ENCODE measurements at places on chromosomes 3 and 15.

- DNase-seq = no peak
Measured at GRCh38 chr3:172700936-172701455, 9.9 kb downstream of the NCEH1 start.

DNA sequence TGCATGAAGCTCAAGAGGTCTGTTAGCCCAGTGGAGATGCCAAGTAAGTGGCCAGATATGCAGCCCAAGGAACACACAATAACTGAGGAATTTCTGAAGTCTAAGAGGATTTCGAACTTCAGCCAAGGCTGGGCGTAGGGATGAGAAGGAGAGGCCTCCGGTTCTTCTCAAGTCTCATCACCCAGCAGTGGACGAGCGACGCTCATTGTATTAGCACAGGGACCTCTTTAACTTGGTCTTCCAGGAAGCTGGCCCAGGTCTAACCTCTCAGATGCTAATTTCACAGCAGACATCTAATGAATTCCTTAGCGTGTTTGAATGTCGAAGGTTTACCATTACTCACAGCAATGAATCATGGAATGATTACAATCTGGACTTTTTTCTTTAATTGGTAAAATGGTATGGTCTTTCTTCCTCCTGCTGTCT, 85.0 kb downstream of the HES1 start:
- DNase-seq = peak; percentile 23

DNA sequence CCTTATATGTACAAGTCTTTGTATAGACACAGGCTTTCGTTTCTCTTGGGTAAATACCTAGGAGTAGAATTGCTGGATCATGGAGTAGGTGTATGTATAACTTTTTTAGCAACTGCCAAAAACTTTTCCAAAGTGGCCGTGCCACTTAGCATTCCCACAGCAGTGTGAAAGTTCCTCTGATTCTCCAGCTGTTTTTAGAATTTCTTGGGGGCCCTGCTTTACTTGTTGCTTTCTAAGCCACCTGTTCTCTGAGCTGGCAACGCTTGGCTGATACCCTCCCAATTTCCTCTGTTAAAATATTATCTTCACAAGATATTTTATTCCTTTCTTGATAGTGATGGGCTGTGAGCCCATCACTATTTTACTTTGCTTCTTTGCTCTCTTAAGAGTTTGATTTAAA, 19.2 kb downstream of the LIMD1 start:
- no peak for DNase-seq

DNA sequence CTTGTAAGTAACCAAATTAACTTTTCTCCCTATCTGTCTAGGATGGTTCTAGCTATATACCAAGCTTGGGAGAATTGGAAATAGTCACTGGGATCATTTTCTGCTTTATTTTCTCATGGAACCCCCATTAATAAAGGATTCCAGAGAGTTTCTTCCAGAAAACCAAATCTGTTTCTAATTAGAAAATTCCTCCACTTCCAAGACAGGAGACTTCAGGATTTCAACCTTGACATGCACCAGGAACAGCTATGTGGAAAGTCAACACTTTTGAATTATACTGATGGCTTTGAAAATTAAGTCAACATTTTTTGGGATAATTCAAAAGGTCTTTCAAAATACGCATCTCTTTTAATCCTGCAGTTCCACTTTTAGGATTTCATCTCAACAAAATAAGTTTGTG, 138.3 kb downstream of the MEX3B start:
- no peak for DNase-seq

- DNase-seq = no peak
Measured at GRCh38 chr3:197746801-197747237, 2.9 kb upstream of the FYTTD1 start.

DNA sequence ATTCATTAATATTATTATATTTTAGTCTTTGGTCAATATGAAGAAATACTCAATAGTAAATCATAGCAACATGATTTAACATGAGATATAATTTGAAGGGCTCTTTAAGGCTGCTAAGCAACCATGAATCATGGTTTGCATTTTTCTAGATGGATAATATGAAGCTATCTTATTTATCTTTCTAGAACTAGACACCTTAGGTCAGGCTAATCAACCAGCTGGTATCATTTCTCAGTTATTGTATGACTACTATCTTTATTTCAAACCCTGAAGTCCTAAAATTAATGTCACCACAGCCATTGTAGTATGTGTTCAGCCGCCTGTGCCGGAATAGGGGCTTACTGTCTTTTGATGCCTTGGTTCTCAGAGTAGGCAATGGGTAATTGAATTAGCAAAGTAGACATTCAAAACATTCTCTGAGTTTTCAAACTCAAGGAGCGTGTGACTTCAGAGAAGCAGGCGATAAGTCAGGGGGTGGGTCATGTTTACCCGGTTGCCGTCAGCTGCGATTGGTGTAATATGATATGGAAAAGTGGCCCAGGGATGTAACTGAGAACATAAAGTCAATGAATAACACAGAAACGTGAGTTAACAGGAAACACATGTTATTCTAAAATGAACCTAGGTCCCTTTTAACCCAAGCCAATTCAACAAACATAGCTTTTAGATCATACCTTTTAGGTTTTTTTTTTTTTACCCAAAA, 93.4 kb upstream of the CTDSPL start:
- peak; percentile 36 for DNase-seq

DNA sequence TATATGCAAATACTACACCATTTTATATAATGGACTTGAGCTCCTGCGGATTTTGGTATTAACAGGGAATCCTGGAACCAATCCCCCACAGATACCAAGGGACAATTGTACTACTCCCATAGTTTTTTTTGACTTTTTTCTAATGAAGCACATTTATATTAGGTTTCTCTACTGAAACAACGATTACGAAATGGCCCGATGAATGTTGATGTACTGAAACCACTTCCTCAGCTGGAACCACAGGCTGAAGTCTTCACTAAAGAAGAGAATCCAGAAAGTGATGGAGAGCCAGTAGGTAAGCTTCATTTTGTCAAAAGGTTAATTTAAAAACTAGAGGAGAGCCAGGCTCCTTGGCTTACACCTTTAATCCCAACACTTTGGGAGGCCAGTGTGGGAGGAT, 121.5 kb upstream of the LRRFIP2 start:
- no peak for DNase-seq

- peak; percentile 60 for DNase-seq
Measured at GRCh38 chr3:39189959-39190269, 2.5 kb downstream of the XIRP1 start.

DNA sequence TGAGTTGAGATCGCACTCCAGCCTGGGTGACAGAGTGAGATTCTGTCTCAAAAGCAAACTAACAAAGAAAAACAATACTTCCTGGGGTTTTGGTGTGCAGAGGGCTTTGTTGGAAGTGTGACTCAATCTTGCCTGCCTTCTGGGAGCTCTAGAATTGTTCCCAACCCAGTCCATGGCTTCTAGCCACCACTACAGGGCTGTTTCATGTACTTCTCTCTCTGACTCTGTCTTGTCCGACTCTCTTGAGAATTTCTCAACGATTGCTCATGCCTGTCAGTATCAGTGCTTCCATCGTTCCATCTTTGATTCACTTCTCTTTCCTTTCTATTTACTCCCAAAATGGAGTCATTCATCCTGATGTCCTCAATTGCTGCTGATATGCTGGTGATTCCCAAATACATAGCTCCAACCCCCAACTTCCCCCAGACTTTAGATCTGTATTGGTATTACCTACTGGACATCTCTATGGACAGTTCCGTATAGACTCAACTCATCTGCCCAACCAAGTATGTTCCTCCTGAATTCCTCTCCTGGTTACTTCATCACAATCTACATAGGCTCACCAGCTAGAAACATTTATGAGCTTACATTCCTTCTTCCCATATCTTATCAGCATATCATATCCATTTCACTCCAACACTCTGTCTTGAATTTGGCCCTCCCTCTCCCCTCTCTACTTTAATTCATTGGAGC, 1.8 kb upstream of the AP2M1 start:
- DNase-seq = peak; percentile 96

- DNase-seq = peak; percentile 6
Measured at GRCh38 chr3:178270838-178271237, 265.4 kb upstream of the KCNMB2 start.

- DNase-seq = peak; percentile 12
Measured at GRCh38 chr3:148459931-148460513, 237.7 kb upstream of the AGTR1 start.

DNA sequence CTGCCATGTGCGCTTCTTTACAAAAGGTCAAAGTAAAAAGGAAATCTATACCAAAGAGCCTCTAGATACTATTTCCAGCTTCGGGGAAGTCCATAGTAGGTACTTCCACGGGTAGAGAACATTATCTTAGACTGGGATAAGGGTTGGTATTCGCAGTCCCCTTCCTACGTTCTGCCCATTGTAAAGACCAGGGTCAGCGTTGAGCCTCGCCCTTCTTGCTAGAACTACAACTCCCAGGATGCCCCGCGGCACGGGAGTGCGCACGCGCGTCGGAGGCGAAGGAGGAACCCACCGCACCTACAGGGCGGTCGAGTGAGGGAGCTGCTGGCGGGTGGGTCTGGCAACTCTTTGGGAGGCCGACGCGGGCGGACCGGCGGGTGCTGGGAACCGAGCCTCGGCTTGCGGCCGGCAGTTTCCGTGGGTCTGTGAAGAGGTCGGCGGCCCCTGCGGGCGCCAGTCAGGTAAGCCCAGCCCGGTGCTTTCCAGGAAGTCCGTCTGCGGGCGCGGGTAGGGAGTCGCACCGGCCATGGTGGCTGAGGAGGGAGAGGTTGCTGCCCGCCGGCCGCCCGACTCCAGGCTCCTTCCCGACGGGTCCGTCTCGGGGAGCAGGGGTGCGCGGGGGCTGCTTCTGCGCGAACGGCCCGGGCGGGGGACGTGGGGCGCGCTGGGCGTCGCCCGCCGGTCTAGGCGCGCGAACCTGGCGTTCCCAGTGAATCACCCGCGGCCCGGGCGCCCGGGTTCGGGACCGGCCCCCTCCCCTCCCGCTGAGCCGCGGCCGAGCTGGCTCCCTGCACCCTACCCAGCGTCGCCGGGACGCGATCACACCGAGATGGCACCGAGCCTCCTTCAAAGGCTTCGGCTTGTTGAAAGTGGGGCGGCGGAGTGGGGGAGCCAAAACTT, at the start of gene TMOD3:
Gene TMOD3 (plus strand): TSS at position 278 of the 900 bp plus-strand sequence. CDS start 33,232 bp downstream, outside the sequence.
- DNase-seq = peak; percentile 88

- no peak for DNase-seq
Measured at GRCh38 chr3:175777965-175778364, 918.8 kb downstream of the NAALADL2 start.

DNA sequence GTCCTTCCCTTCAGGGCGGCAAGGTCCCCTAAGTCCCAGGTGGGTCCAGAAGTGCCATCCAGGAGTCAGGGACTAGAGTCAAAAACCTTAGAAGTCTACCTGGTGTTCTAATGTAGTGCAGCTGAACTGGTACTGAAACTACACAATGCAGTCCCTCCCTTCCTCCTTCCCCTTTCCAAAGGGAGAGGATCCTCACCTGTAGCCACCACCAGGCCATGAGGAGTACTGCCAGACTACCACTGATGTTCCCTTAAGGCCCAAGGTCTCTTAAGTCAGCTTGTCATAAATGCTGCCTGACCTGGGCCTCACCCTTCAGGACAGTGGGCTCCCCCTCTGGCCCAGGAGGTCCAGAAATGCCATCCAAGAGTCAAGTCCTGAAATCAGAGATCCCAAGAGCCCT, 98.9 kb downstream of the ULK4 start:
- DNase-seq = no peak

DNA sequence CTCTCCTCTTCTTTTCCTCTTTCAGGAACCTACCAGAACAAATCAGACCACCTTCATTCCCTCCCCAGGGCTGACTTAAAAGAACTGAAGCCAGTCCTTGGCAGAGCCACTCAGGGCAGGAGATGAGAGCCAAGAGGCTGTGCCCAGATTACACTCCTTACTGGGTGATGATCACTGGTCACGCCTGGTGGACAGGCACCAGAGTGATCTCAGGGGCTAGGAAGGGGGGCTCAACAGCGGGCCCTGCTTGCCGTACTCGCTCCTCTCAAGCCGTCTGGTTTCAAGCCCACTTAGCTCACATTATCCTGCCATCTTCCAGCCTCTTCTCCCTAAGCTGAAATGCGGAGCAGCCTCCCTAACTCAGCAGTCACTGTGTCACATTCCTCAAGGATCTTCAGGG, 1.7 kb upstream of the FAH start:
- no peak for DNase-seq

All from fibroblast of skin of back (primary cell).